ENCODE measurements at places on chromosomes 16 and 17.

GRCh38 chr17:56939869-56940484 lies 20.9 kb downstream of the COIL start:
- DNase-seq: peak; percentile 16

GRCh38 chr16:79605999-79606398 lies 5.5 kb upstream of the MAF start:
- DNase-seq: no peak

DNA sequence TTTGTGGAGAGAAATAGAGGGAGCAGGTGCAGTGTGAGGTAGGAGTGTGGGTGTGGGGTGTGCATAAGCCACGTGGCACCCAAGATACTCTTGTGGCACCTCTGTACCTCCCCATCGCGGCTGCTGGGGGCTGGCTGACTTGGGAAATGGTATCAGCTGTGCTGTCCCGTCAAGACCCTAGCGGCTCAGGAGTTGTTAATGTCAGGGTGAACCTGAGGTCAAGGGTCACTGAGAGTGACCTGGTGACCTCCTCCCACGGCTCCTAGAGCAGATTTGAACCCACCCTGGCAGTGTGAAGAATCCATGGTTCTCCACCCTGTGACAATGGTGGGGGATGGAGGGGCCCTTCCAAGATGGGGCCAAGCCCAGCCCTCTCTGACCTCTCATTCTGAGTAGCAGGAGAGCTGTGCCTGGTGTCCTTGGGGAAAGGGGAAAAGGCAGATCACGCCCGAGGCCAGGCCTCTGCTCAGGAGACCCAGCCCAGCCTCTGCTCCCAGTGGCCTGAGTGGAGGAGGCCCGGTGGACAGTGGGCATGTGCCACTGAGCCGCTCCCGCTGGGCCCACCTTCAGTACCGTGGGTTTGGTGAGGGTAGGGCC lies 3.0 kb upstream of the WFIKKN2 start:
- no peak for DNase-seq

- no peak for DNase-seq
Observed at GRCh38 chr17:1073241-1073962, 76.5 kb downstream of the TIMM22 start.

DNA sequence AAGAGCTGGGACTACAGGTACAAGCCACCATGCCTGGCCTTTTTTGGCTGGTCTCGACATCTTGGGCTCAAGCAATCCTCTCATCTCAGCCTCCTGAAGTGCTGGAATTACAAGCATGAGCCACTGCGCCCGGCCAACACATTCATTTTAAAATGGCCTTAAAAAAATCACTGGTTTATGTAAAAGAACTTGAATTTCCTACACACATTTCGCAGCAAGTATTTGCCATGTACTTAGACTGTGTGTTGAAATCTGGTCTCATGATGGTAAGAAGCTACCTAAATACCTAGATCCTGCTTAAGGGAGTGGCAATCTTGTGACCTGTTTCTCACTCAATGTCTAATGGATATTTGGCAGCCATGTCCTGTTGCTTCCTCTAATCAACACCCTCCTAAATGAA lies 8.5 kb upstream of the CYTH1 start:
- DNase-seq: no peak

- no peak for DNase-seq
Observed at GRCh38 chr17:14204084-14204483, 32.6 kb downstream of the CDRT15 start.

GRCh38 chr16:53672461-53672860 lies 31.2 kb downstream of the RPGRIP1L start:
- no peak for DNase-seq

- DNase-seq: peak; percentile 86
Observed at GRCh38 chr17:28227316-28228108, 91.5 kb upstream of the TMEM97 start.

DNA sequence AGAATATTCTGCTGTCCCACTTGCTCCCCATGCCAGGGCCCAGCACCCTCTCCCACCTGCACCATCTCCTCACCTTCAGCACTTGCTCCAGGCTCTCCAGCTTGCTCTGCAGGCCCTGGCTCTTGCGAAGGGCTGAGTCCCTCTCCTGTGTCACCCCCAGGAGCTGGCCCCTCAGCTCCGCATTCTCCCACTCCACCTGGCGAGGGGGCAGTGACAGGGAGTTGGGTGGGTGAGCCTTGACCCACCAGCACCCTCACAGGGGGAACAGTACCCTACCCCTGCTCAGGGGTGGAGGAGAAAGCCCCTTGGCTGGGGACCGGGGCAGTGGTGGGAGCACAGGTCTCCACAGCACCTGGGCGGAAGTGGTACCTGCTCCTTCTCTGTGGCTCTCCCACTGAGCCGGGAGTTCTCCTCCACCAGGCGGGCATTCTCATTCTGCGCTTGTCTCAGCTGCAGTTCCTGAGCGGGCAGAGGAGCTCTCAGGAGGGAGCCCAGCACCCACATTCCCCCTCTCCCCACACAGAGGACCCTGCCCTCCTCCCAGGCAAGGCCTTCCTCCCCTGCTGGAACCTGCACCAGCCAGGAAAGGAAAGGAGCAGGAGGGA lies 5.9 kb downstream of the TSPOAP1 start:
- DNase-seq: no peak

- DNase-seq: no peak
Observed at GRCh38 chr17:61398721-61399130, 917 bp upstream of the TBX2 start.

- no peak for DNase-seq
Observed at GRCh38 chr17:60501589-60501988, 24.5 kb downstream of the APPBP2 start.

DNA sequence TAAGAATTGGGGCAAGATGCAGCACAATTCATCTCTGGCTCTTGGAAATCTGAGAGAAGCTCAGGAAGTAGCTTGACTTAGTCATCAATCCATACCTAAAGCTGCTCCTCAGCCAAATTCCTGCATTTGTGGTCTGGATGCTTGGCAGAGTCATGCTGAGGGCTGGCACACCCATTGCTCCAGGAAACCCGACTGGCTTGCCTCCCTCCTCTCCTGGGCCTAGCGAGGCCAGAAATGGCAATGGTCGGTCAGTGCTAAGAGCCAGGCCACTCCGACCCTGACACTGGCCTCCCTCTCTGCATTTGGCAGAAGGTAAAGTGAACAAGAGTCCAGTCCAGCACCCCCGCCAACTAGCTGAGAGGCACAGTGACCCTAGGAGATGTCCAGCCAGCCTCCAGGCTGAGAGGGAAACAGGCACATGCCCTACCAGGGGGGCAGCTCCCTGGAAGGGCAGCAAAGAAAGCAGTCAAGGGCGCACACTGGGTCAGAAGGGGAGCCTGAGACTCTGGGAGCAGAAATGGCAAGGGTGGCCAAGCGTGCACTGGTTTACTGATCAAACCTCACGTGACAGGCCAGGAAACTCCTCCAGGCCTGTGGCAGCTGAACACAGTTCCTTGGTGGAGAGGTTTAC lies 10.0 kb downstream of the POLDIP2 start:
- DNase-seq: no peak

DNA sequence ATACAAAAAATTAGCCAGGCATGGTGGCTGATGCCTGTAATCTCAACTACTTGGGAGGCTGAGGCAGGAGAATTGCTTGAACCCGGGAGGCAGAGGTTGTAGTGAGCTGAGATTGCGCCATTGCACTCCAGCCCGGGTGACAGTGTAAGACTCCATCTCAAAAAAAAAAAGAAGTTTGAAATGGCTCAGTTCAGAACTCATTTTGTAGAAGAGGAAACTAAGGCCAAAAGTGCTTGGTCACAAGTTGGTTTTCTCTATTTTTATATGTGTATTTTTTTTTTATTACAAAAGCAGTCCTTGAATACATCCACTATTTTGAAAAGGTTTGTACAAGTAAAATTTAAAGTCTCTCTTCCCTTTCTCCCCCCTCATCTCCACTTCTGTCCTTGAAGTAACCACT lies 5.5 kb downstream of the TAC4 start:
- no peak for DNase-seq

GRCh38 chr17:78647032-78647431 lies 69.8 kb upstream of the DNAH17 start:
- no peak for DNase-seq

- DNase-seq: no peak
Observed at GRCh38 chr17:6959700-6960099, 36.1 kb upstream of the ALOX12 start.

- DNase-seq: no peak
Observed at GRCh38 chr17:40015005-40015997, at the start of gene CSF3. Gene CSF3, plus strand, starts transcription at chr17:40015440. Its CDS starts 35 bp downstream, at chr17:40015475.

- DNase-seq: no peak
Observed at GRCh38 chr16:22075776-22076175, 16.6 kb upstream of the VWA3A start.

DNA sequence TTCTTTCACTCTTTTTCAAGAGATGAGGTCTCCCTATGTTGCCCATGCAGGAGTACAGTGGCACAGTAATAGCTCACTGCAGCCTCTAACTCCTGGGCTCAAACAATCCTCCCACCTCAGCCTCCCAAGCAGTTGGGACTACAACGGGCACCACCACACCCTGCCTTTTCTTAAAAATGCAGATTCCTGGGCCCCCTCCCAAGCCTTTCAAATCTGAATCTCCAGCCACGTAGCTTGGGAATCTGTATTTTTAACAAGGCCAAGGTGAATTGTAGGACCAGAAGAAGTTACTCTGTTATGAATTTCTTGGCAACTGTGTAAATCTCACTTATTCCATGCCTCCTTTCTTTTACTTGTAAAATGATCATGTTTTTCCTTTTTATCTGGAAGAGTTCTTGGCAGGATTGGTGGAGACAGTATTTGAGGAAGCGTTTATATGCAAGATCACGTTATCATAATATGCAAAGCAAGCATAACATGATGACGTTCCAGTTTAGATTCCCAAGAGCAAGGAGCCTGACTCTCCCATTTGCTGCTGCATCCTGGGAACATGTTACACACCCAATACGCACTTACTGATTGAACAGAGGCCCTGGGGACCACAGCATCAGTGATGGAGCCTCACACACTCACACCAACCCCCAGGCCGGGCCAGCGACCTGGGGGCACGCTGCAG lies 44.5 kb downstream of the LITAF start:
- DNase-seq: no peak

GRCh38 chr16:65783709-65784474 lies 582.6 kb upstream of the CDH5 start:
- no peak for DNase-seq

- DNase-seq: no peak
Observed at GRCh38 chr17:73371285-73371684, 59.5 kb upstream of the CDC42EP4 start.

GRCh38 chr16:60882816-60883215 lies 1153.4 kb downstream of the CDH8 start:
- no peak for DNase-seq

DNA sequence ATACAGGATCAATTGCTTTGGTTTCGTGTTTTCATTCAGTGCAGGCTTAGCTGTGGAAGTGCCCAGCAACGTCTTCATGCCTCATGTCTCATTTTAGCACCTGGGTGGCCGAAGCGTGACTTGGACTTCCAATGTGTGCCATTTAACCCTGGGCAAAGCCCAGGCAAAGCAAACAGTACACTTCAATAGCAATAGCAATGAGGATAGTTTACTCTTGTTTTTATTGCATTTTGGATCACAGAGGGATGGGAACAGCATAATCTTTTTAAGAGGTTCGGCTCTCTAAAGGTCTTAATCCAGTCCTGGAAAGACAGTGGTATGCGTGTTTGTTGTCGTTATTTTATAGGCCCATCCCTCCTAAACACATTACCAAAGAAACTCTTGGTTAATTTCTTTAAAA lies 86.2 kb downstream of the HS3ST3B1 start:
- DNase-seq: no peak

DNA sequence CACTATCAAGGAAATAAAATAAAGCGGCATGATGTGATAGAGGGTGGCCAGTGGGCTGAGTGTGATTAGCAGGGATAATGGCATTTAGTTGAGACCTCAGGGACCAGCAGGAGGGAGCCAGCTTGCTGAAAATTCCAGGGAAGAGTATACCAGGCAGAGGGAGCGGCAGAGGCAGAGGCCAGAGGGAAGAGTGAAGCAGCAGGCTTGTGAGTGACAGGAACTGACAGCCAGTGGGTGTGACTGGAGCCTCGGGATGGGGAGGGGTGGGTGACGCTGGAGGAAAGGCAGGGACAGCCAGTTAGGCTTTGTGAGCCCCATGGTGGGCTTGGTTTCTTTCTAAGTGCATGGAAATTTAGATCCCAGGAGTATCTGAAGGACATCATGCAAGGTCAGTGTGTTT lies 209.7 kb upstream of the CACNG3 start:
- no peak for DNase-seq

GRCh38 chr17:15918661-15919259 lies 26.2 kb upstream of the ADORA2B start:
- DNase-seq: peak; percentile 82

GRCh38 chr16:89444151-89444723 lies 46.1 kb downstream of the ANKRD11 start:
- DNase-seq: no peak

GRCh38 chr17:16363749-16364536 lies 10.7 kb upstream of the CENPV start:
- DNase-seq: peak; percentile 41

DNA sequence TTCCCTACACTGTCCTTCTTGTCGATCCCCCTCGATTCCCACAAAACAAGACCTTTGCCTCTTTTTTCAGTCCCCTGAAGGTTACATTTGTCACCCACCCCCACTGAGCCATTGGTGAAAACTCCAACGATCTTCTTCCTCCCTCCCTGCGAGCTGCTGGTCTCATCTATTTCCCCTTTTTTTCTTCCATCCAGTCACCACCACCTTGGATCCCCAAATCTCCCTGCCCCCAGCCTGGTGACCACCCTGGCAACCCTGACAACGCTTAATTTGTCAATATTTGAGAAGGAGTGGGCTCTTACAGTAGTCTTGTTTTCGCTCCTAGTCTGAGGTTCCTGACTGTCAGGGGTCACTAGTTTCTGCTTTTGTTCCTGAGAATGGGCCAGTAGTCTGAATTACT lies 62.9 kb downstream of the SMPD3 start:
- no peak for DNase-seq

DNA sequence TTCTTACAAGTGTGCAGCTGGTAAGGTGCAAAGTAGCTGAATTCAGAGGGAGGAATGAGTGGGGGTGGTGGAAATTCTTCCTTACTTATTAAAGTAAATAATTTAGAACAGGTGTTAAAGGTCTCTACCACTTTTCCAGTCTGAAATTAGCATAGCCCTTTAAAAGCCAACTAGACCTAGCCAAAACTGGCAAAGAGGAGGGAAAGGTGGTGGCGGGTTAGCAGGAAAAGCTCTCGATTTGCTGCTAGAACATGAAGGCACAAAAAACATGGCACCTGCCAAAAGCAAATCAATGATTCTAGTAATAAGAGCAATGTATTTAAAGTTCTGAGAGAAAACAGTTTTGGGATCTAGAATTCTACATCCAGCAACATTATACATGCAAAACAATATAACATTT lies 157.7 kb downstream of the PARN start:
- DNase-seq: no peak

GRCh38 chr16:55000595-55000994 lies 69.9 kb downstream of the IRX5 start:
- DNase-seq: no peak

Measured in NCI-H2029 (cell line).